ENCODE measurements at places on chromosomes 16 and 17. TPM values are rescaled to one million over a fixed set of nuclear protein-coding genes. Genes with fewer than 3 reads are reported as not detected.

Gene SERPINF2
- total RNA-seq, result not detected

DNA sequence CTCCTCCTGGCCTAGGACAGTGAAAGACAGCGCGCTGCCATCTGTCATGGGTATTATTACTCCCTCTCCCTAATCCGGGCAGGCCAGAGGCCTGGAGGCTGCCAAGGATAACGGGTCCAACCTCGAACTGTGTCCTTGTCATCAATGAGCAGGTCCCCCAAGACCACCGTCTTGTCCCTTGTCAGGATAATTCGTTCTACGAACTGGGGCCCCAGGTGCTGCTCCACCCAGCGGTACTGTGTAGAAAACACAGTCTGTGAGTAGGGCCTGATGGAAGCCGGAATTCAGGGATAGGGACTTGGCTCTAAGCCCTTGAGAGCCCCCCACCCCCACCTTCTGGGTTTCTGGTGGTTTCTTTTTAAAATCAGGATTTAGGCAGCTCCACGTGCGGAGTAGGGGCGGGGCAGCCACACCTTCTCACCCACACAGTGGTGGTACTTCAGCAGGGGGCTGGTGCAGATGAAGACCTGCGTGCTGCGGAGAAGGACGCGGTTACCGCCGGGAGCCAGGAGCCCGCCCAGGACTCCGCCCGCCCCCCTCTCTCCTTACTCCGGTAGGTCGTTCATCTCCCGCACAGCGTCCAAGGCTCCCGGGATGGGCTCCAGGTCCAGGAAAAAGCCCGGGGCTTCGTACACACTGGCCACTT lies 787 bp downstream of the NT5C start:
- DNase-seq, result peak; percentile 31
- H3K27ac ChIP-seq, result peak overlapping the region; percentile 78
- H3K27me3 ChIP-seq, result peaks cover 6% of the 10 kb centered on the region
- H3K4me3 ChIP-seq, result peak overlapping the region; percentile 86

- H3K4me1 ChIP-seq, result peaks cover 25% of the 10 kb centered on the region
- H3K27me3 ChIP-seq, result peaks cover 6% of the 10 kb centered on the region
- peak overlapping the region; percentile 64 for H3K27ac ChIP-seq
- peak overlapping the region; percentile 92 for H3K4me3 ChIP-seq
- H3K36me3 ChIP-seq, result no peaks in the 10 kb centered on the region
- peak; percentile 36 for DNase-seq
Measured at GRCh38 chr17:81712468-81713003, 452 bp downstream of the SLC25A10 start.

DNA sequence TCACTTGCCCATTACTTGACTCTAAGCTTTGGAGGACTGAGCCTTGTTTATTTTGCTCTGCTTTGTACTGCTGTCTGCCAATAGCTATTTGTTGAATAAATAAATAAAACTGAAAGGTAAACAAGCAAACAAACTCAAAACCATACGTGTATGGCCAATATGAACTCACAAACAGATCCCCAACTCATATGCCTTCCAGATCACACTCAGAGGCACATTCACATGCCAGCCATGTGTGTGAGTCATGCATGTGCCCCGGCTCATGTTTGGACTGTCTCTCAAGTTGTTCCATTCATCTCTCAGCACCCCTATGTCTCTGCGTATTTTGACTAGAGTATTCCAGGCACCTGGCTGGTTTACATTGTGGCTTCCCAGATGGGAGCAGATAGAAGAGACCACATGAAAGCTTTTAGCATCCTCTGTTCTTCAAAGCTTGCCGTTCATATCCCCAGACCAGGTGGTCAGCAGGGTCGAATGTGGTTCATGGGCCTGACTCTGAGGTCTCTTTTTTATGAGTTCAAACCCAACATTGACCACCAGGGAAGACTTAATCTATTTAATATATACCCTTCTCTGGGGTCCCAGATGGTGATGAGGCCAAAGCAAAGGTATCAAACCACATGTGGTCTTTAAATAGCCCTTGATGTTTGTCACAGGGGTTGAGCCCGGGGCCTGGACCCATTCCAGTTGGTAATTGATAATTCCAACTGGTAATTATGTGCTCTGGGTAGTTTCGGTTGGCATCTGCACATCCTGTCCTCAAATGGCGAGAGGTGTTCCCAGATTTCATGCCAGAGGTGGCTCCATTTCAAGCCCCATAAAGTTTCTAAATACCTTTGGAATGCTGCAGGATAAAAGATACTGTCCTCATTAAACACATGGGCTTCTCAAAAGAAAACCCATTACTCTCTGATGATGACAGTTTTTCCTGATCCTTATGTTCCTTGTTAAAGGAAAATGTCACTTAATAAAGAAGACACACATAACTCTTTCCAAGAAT lies 287.3 kb upstream of the MAF start:
- H3K36me3 ChIP-seq, result no peaks in the 10 kb centered on the region
- no peaks in the 10 kb centered on the region for H3K27me3 ChIP-seq
- no peak overlapping the region for H3K27ac ChIP-seq

Gene ABCC6
- total RNA-seq, result not detected

- DNase-seq, result no peak
- peaks cover 12% of the 10 kb centered on the region for H3K4me1 ChIP-seq
- H3K4me3 ChIP-seq, result no peak overlapping the region
Measured at GRCh38 chr17:34991606-34992005, 11.3 kb downstream of the LIG3 start.

DNA sequence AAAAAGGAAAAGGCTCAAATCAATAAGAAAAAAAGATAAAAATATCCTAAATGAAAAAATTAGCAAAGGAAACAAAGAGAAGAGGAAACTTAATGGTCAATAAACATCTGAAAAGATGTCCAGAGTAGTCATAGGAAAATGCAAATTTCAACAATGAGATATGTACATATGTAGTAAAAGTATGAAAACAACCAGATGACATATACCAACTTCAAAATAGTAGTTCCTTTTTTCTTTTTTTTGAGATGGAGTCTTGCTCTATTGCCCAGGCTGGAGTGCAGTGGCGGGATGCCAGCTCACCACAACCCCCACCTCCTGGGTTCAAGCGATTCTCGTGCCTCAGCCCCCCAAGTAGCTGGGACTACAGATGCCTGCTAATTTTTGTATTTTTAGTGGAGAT lies 21.7 kb upstream of the NFAT5 start:
- peaks cover 26% of the 10 kb centered on the region for H3K4me1 ChIP-seq
- H3K36me3 ChIP-seq, result no peaks in the 10 kb centered on the region
- H3K4me3 ChIP-seq, result no peak overlapping the region
- H3K27me3 ChIP-seq, result peaks cover 2% of the 10 kb centered on the region

DNA sequence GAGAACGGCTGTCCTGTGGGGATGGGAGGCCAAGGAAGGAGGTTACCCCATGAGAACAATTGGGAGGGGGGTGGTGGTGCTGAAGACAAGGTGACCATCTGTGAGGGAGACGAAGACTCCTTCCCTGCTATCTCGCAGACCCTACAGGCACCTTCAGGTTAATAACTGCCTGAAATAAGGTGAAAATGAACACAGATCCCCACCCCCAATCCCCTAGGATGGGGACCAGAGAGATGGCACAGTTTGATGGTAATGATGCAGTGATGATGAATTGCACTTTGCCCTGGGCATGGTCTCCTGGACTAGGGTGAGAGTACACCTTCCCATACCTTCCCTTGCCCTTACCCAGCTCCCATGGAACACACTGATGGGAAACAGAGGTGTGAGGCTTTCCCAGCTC lies 1.4 kb upstream of the NAE1 start:
- DNase-seq, result no peak
- H3K4me3 ChIP-seq, result no peak overlapping the region
- no peak overlapping the region for H3K27ac ChIP-seq

DNA sequence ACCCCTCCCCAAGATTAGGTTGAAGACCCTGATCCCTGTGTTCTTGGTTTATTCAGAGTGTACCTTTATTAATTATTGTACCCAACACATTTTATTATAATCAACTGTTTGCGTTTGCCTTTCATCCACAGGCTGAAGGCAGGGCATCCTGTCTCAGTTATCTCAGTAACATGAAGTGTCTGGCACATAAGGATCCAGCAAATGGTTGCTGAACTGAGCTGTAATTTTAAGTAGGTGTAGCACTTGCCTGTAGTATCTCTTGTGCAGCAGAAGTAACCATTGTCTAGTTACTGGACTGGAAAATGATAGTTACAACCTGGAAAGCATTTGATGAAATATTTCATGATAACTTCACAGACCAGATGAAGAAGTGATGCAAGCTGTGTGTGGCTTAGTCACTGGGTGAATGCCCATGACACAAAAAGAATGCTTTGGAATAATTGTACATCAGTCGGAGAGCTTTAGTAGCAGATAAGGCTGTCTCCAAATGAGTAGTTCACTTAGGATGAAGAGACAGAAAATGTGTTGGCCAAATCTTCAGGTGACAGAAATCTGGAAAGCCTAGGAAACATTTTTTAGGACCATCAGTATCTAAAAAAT lies 56.6 kb downstream of the ESRP2 start:
- H3K27ac ChIP-seq, result no peak overlapping the region
- H3K4me1 ChIP-seq, result no peaks in the 10 kb centered on the region

GRCh38 chr17:43360376-43360738 lies 38.4 kb upstream of the ARL4D start:
- peak overlapping the region; percentile 88 for H3K4me3 ChIP-seq
- peak overlapping the region; percentile 100 for H3K27ac ChIP-seq
- peak; percentile 97 for DNase-seq
- peaks cover 11% of the 10 kb centered on the region for H3K27me3 ChIP-seq
- H3K4me1 ChIP-seq, result peaks cover 46% of the 10 kb centered on the region

Gene ZSCAN10
- total RNA-seq, result not detected
